ENCODE measurements at places on chromosomes 6 and 20.
A peak's percentile ranks its signal among the peaks of the same experiment; 100 is the strongest.

DNA sequence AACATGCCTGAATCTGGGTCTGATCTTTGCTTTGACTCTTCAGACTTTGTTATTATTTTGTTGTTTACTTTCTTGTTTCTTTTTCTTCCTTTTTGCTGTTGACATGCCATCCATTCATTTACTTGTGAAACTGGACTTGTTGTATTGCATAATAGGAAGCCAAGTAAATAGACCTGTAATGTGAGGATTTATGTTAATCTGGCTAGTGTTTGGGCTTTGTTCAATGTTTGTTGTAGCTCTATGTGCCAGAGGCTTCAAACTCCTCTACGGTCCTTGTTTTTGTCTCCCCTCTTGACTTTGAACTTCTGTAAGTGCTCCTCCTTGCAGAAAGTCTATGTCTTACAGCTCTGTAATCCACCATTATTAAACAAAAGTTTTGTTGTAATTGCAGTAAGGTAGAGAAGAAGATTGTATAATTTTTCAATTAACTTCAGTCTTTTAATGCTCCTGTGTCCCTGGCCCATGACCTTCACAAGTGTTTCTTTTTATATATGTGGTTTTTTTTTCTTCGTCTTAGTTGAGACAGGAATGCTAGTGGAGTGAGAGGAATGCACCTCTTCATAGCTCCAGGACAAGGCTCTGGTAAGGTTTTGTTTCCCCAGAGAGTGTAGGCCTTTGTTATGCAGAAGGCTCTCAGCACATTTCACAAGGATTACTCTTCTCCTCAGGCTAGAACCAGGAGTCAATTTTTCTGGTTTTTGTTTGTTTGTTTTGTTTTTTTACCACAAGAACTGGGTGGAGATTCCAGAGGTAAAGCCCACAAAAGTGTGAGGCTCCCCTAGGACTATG lies 1061.8 kb upstream of the CITED2 start:
- no peak for DNase-seq

DNA sequence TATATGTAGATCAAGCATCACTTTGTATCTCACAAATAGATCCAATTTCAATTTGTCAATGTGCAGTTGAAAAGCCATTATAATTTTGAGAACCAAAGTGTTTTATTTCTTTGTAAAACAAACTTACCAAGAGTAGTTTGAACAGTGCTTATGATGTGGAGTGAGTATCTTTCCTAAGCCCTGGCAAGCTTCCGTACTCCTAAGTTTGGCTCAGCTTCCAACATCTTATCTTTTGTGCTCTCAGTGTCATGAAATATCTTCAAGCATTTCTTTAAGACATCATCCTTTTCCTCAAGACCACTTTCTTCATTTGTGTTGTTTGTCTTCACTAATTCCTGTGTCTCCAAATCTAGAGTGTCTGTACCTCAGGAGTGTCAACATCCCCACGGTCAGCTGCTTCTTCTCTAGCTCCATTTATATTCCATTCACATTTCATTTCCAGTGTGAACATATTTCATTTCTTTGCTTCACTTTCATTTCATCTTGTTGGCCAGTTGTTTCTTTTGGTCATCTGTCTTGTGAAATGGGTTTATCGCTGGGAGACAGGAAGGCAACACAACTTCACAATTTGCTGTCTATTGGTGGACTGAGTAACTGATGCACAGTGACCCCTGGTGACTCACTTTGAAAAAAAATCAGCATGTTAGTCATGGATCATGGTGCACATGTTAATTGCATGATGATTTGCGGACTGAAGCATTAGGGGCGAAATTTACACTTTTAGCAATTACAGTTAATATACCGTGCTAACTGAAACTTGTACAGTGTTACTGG lies 36.9 kb downstream of the SLC24A3 start:
- no peak for DNase-seq

DNA sequence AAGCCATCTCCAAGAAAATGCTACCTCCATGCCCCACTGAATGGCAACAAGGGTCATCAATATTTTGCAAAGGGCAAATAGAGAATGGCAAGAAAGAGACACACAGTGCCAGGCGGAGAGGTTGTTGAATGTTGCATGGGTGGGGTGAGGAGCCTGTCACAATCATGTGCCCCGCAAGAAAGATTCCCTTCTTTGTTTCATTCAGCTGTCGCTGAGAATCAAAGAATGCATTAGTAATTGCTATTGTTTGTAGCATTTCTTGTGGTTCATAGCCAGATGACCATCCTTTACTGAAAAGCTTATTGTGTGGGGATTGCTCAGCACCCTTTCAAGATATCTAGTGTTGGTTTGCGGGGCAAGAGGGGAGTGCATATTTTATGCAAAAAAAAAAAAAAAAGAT lies 166.5 kb upstream of the QKI start:
- no peak for DNase-seq

DNA sequence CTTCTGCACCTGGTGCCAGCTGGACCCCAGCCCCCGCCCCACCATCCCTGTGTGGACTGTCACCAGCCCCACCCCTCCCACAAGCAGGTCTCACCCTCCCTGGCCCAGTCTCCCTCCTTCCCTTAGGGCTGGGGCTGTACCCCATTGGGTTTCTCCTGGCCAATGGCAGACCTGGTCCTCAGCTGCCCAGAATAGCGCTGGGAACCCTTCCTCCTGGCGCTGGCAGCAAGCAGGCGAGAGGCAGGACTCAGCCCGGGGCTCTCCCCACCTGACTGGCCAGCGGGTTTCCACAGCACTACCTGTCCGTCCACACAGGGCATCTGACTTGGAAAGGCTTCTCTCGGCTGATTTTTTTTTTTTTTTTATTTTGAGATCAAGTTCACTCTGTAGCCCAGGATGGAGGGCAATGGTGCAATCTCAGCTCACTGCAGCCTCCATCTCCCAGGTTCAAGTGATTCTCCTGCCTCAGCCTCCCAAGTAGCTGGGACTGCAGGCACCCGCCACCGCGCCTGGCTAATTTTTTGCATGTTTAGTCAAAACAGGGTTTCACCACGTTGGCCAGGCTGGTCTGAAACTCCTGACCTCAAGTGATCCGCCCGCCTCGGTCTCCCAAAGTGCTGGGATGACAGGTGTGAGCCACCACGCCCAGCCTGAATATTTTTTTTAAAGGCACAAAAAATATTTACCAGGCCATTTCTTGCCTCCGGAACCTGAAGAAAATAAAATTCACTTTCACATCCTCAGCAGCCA lies 21.6 kb upstream of the CHRNA4 start:
- no peak for DNase-seq

DNA sequence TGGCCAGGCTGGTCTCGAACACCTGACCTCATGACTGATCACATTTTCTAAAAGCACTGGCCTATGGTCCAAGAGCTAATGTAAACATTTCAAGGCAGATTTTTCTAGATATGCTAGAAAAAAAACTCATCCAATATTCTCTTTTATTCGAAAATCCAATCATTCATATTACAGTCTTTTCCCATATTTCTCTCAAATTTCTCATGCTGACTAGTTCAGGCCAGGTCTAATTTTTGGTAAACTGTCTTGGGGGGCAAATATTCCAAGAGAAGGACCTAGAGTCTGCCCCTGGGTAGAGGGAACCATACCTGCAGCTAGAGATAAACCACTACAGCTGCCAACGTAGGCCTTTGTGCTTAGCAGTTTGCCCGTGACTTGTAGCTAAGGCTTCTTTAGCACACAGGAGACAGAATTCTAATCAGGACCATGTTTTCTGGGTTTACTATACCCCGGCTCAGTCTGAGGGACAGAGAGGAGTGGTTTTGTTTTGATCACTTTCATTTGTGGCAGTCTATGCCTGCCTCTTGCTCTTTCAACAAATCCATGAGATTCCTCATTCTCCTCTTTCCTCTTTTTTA lies 71.8 kb upstream of the CITED2 start:
- no peak for DNase-seq

- no peak for DNase-seq
Observed at GRCh38 chr20:36400909-36401735, 95.0 kb downstream of the DLGAP4 start.

- no peak for DNase-seq
Observed at GRCh38 chr6:113586413-113587077, 270.6 kb upstream of the MARCKS start.

- peak; percentile 25 for DNase-seq
Observed at GRCh38 chr6:13725570-13725969, 13.9 kb upstream of the RANBP9 start.

GRCh38 chr6:72861059-72861458 lies 239.2 kb downstream of the KCNQ5 start:
- DNase-seq = no peak

DNA sequence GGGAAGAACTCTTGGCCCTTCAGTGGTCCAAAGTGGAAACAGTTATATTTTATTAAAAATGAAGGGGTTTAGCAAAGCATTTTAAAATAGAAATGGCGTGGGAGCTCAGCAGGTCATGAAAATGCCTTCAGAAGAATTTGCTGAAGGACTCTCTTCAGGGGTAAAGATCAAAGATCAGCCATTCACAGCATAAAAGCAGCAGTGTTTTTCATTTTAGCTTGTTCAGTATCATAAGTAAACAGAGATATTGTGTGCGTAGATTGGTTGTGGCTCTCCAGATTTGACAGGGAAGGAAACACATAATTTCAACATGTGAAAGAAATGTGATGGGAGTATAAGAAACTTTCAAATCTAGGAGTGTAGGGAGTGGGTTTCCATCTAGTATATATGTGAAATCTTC lies 519.2 kb upstream of the MAP3K7 start:
- DNase-seq = no peak

GRCh38 chr6:139135578-139136545 lies 982 bp downstream of the HECA start:
- DNase-seq = peak; percentile 64

- DNase-seq = no peak
Observed at GRCh38 chr6:40185486-40185885, 251.2 kb upstream of the MOCS1 start.

- DNase-seq = no peak
Observed at GRCh38 chr6:143745166-143746133, 67.7 kb downstream of the PHACTR2 start.

DNA sequence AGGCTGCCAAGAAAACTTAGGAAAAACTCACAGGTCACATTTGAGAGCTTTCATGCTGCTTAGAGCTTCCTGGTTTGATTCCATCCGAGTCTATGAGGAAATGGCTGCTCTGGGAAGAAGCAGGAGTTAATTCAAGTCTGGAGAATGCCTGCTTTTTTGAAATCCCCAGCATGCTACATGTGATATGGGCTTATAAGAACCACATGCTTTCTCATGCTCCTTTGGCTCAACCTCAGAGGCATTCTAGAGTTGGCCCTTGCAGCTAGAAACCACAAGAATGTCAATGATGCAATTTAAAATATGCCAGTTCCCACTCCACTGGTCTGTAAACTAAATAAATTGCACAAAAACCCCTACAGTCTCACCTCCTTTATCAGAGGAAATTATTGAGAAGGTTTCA lies 142.9 kb upstream of the OLIG3 start:
- no peak for DNase-seq

DNA sequence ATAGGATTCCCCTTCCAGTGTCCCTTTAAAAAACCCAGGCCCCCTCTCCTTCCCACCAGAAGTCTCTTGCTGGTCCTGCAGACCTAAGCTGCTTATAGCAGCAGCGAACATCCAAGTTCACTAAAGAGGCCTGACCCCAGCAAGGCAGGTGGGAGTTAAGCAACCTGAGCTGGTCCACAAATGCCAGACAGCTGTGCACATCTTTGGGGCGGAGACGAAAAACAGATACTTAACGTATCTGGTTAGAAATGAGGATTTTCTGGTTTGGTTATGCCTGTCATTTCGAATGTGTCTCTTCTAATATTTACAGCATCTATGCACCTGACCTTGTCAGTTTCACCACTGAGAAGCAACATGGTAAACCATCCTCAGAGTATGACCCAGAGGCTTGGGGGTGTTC lies 87.8 kb downstream of the SLC2A10 start:
- DNase-seq = no peak

- no peak for DNase-seq
Observed at GRCh38 chr6:156191895-156192294, 585.3 kb upstream of the ARID1B start.

GRCh38 chr20:37542281-37542680 lies 14.6 kb upstream of the BLCAP start:
- no peak for DNase-seq

Measured in activated T-cell treated with anti-CD3 and anti-CD28 coated beads, Interleukin-2, amount 50 U/mL, for 1 hour (primary cell).